Left hindlimb (tissue), 1 donor: ENCODE measurements at places on chromosomes 4 and X.

- no peak for DNase-seq
Observed at GRCh38 chrX:36898301-36898700, 109.9 kb upstream of the FAM47C start.

DNA sequence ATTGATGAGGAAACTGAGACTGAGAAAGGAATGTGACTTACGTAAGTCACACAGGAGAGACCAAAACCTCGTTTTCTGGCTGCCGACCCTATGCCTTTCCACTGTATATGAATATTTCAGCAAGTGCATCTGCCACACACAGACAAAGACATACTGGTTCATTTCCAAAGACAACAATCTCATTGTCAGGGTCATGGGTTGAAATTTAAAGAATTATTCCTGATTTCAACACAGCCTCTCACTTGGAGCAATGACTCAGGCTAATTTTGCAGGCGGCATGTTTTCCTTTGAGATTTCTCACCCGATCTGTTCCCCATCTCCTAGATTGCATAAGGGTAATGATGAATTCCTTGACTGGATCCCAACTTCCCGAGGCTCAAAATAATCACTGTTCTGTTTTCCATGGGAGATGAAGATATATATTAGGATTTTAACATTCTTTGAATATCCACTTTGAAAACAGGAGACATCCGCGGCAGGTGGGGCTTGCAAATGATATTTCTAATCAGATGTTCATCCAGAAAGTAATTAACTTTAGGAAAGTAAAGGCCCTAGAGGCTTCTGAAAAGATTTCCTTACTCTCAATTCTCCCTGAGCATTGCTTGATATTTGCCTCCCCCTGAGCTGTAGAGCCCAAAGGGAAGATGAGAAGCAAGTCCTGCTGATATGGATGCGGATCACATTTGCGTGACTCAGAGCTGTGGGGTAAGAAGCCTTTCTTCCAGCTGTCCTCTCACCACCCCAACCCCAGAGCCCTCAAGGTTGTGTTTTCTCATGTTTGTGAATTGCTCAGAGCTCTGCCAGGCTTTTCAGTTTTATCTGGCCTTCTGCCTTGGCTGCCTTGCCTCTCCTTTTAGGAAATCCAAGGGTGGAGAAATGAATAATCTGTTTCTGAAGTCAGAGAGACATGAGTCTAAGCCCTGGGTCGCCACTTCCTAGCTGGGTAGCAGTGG is 361.1 kb upstream of the BOD1L1 start:
- no peak for DNase-seq

DNA sequence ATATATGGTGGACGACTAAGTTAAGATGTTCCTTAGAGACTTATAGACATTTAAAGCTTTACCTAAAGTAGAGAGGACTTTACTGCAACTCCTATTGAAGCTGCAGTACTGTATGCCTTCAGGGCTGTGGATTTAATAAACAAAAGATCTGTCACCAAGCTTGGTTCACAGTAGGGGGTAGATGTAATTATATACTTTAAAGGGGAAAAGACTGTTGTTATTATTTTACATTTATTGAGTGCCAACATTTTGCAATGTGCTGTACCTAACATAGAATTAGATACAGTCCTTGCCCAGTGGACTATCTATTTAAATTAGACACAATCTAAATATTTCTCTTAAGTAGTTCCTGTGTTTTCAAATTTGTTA is 67.2 kb downstream of the SLIT2 start:
- DNase-seq, result no peak

GRCh38 chr4:96459105-96459504 is 619.2 kb downstream of the PDHA2 start:
- DNase-seq, result no peak

DNA sequence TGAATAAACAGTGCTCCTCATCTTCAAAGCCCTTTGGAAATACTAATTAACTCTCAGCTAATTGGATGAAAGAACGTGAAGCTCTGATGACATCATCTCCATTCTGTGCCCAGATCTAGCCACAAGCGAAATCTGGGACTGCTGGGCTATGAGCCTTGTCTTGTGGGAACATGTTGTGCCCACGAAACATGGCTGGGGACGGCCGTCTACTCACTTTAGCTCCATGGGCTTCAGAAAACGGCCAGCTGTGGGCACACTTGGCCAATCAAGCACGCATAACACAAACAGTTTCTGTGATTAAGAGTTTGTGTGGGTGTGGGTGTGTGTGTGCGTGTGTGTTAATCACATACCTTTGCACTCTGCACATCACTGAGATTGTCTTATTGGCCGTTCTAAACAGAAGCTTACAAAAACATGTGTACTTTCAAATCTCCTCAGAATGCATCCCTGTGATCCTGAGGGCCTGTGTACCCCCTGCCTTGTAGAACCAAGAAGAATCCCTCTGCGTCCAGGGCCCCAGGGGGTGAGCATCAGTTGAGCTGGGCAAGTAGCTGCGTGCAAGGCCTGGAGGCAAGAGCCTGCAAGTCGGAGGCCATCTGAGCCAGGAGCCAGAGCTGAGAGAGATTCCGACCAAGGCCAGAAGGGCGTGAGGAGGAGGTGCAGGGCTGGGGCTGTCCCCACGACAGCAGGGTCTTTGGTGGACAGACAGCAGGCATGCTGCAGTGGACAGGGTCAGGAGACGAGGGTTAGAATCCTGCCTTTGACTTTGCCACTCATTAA is 18.7 kb upstream of the ZNF185 start:
- DNase-seq, result no peak

DNA sequence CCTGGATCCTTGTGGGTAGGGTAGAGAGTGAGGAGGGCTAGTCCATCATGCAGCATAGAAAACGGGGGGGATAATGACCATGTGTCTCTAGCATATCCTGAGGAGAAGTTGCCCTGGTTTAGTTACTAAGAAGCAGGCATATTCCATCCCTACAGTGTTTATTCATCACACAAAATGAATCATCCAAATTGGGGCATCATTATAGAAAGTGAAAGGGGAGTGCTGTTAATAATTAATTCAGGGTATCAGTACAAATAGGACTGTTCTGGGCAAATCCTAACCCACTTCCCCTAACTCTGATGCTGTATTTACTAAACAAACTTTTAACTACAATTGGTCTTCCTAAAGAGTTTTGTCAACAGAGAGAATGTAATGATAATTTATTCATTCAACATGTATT is 281.1 kb upstream of the ARX start:
- DNase-seq, result no peak

DNA sequence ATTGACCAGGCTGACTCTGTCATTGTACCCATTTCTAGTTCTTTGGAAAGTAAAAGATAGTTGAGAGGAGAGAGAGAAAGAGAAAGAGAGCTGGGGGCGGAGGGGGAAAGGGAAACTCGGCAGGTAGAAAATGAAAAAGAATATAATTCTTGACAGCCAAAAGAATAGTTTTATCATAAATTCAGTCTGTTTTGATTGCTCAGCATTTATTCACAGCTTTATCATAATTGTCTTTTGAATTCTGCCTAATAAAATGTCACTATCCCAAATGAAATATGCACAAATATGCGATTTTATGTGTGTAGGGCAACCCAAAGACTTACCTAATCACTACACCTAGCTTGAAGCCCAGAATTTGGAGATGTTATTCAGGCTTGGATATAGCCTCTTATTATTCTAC is 1024.0 kb upstream of the PABPC4L start:
- DNase-seq, result no peak

- no peak for DNase-seq
Observed at GRCh38 chrX:72169008-72169728, 12.4 kb upstream of the PIN4 start.

DNA sequence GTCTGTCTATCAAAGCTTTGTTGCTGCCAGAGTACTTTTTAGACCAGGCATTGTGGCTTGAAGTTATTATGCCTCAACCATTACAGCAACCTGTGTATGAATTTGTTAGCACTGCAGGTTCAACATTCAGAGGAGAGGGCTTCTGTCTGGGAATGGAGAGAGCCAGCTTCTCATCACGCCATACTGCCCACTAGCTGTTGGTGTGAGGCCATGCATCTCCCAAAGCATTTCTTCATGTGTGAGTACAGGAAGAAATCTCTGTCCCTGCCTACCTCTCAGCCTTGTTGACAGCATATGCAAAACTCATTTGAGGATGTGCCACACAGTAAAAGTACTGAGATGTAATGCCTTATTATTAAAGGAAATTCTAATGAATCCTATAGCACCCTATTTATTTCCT is 76.9 kb upstream of the PPARGC1A start:
- DNase-seq, result no peak

GRCh38 chr4:89681219-89681618 is 155.7 kb downstream of the SNCA start:
- no peak for DNase-seq

DNA sequence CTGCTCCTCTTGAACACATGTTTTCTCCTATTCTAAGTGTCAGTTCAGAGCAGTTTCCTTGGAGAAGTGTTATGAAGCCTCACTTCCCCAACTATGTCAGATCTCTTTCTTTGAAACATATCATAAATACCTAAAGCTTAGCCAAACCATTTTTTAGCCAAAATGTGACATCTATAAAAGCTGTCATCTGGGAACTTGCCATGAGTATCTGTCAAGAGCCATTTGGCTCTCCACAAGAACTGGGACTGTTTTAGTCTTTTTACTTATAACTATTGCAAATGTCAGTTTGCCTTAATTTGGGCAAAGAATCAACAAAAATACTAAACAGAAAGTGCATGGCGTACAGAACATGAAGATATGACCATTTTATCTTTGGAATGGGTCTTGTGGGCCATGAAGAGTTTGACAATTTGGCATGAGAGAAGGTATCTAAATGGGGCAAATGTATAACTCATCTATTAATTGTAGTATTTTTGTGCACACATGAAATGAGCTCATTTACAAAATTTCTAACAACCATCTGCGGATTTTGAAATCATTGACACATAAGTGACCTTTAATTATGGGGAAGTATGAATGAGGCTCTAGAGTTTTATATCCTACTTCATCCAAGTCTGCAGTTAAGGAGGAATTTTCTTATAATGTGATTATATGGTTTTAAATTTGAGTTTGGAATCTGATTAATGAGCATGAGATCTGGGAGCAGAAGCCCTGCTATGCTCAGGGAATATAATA is 129.1 kb upstream of the PACRGL start:
- no peak for DNase-seq

- peak; percentile 66 for DNase-seq
Observed at GRCh38 chrX:118839334-118839958, 15.8 kb downstream of the ZCCHC12 start.
